ENCODE measurements at places on chromosomes 3 and 15. TPM values are rescaled to one million over a fixed set of nuclear protein-coding genes. Genes with fewer than 3 reads are reported as not detected.

DNA sequence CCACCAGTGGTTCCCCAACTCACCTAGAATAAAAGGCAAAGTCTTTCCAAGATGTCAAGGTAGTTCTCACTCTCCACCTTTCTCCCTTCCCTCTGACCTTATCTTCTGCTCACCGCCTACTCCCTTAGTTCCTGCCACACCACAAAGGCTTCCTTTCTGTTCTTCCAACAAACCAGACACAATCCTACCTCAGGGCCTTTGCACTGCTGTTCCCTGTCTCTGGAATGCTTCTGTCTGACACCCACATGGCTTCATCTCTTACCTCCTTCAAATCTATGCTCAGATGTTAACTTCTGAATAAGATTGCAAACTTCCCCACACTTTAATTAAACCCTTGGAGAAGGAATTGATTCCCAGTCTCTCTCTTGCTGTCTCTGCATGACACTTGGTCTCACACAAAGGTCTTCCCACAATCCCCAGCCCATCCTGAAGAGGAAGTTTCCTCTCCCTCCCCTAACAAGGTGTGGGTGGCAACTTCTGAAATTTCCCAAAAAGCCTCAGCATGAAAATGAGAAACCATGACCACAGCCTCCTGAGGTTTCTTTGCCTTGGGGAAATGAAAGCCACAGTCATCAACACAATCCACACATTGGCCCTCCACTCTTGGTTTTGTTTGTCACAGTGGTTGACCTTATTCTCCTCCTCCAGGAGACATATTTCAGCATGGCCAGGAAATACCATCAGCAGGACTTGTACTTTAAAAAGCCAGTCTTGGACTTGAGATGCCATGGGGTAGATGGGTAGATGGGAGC, 3.0 kb upstream of the RYK start:
- no peaks in the 10 kb centered on the region for H3K27me3 ChIP-seq
- H3K4me3 ChIP-seq, result no peak overlapping the region
- no peak overlapping the region for H3K27ac ChIP-seq
- H3K36me3 ChIP-seq, result no peaks in the 10 kb centered on the region
- no peak for DNase-seq

Gene ATG3
- total RNA-seq, result 57.0 TPM

- no peaks in the 10 kb centered on the region for H3K27me3 ChIP-seq
- H3K36me3 ChIP-seq, result peaks cover 20% of the 10 kb centered on the region
- DNase-seq, result no peak
- no peaks in the 10 kb centered on the region for H3K4me1 ChIP-seq
- no peak overlapping the region for H3K4me3 ChIP-seq
These were observed 119.3 kb downstream of the GLDN start for GRCh38 chr15:51460796-51461195.

Gene SLC38A3
- 1.6 TPM for total RNA-seq

GRCh38 chr3:143328451-143328850, 208.9 kb downstream of the CHST2 start:
- H3K27ac ChIP-seq, result no peak overlapping the region
- DNase-seq, result no peak
- H3K4me1 ChIP-seq, result peaks cover 12% of the 10 kb centered on the region
- no peak overlapping the region for H3K4me3 ChIP-seq
- H3K27me3 ChIP-seq, result no peaks in the 10 kb centered on the region

GRCh38 chr15:59583088-59583487, 28.5 kb upstream of the GCNT3 start:
- no peak overlapping the region for H3K27ac ChIP-seq
- no peak for DNase-seq
- no peaks in the 10 kb centered on the region for H3K27me3 ChIP-seq
- H3K4me1 ChIP-seq, result no peaks in the 10 kb centered on the region
- no peak overlapping the region for H3K4me3 ChIP-seq

GRCh38 chr3:127820826-127821313, 1.4 kb downstream of the MGLL start:
- H3K36me3 ChIP-seq, result no peaks in the 10 kb centered on the region
- peak overlapping the region; percentile 76 for H3K27ac ChIP-seq
- peaks cover 4% of the 10 kb centered on the region for H3K4me1 ChIP-seq
- DNase-seq, result peak; percentile 79
- H3K27me3 ChIP-seq, result no peaks in the 10 kb centered on the region

- no peaks in the 10 kb centered on the region for H3K4me1 ChIP-seq
- no peak overlapping the region for H3K4me3 ChIP-seq
These were observed 24.7 kb downstream of the SPATA12 start for GRCh38 chr3:57085211-57085610.

Gene TEX55
- total RNA-seq, result not detected

DNA sequence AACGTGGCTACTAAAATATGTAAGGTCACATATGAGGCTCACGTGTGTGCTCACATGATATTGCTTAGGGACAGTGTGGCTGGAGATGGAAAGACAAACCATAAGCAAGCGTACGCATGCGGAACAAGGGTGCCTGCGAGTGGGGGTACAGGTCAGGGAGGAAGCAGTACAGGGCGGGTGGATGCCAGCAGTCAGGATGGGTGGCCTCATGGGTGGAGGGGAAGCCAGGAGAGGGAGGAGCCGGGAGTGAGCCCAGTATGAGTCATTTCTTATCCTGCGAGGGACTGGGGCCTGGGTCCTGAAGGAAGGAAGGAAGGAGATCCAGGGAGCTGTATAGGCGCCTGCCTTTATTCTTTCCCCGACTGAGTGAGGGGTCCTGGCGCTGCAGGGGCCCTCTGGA, 42.0 kb upstream of the CGNL1 start:
- H3K27ac ChIP-seq, result no peak overlapping the region
- no peaks in the 10 kb centered on the region for H3K27me3 ChIP-seq
- DNase-seq, result no peak

DNA sequence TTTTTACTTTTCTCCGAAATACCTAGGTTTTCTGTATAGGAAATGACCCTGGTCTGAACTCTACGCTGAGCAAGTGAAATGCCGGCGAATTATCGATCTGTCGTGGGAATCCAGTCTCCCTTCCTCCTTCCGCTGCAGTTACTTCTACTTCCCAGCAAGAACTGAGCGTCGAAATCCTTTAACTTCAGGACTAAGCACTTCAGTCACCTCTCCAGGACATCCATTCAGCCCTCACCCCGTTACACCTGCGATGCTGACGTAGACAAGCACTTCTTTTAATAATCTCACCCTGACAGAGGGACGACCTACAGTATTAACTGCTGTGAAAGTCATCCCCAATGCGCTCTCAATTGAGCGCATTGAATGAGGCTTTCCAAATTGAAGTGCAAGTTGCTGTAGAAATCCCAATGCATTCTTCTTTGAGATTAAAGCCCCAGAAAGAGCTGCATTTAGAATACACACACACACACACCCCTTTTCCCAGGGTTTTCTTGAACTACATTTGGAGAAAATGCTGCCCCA, 1.3 kb downstream of the TOP2B start:
- peaks cover 3% of the 10 kb centered on the region for H3K4me1 ChIP-seq
- H3K4me3 ChIP-seq, result peak overlapping the region; percentile 95
- H3K27me3 ChIP-seq, result no peaks in the 10 kb centered on the region
- DNase-seq, result peak; percentile 31
- peak overlapping the region; percentile 97 for H3K27ac ChIP-seq

Gene TNNC1
- total RNA-seq, result 2.2 TPM

- H3K36me3 ChIP-seq, result no peaks in the 10 kb centered on the region
- DNase-seq, result no peak
- no peak overlapping the region for H3K27ac ChIP-seq
- no peak overlapping the region for H3K4me3 ChIP-seq
These were observed 626.1 kb downstream of the CADM2 start for GRCh38 chr3:85584779-85585356.

Gene CADM2
- total RNA-seq, result 0.25 TPM

GRCh38 chr3:31100519-31100918, 206.1 kb upstream of the GADL1 start:
- H3K27me3 ChIP-seq, result no peaks in the 10 kb centered on the region
- no peaks in the 10 kb centered on the region for H3K36me3 ChIP-seq
- H3K4me1 ChIP-seq, result no peaks in the 10 kb centered on the region
- no peak for DNase-seq
- H3K27ac ChIP-seq, result no peak overlapping the region
- no peak overlapping the region for H3K4me3 ChIP-seq

GRCh38 chr3:21913791-21914190, 162.8 kb upstream of the ZNF385D start:
- no peaks in the 10 kb centered on the region for H3K27me3 ChIP-seq
- H3K4me3 ChIP-seq, result no peak overlapping the region
- no peaks in the 10 kb centered on the region for H3K4me1 ChIP-seq

- H3K4me3 ChIP-seq, result no peak overlapping the region
- no peaks in the 10 kb centered on the region for H3K4me1 ChIP-seq
- H3K27me3 ChIP-seq, result no peaks in the 10 kb centered on the region
- no peaks in the 10 kb centered on the region for H3K36me3 ChIP-seq
- DNase-seq, result no peak
- H3K27ac ChIP-seq, result no peak overlapping the region
These were observed 15.9 kb upstream of the SKOR1 start for GRCh38 chr15:67809441-67809840.

GRCh38 chr3:13622356-13622755, 73.4 kb downstream of the FBLN2 start:
- no peaks in the 10 kb centered on the region for H3K36me3 ChIP-seq
- no peaks in the 10 kb centered on the region for H3K27me3 ChIP-seq
- no peaks in the 10 kb centered on the region for H3K4me1 ChIP-seq
- no peak overlapping the region for H3K4me3 ChIP-seq
- DNase-seq, result peak; percentile 53

- DNase-seq, result no peak
- H3K27ac ChIP-seq, result no peak overlapping the region
- no peak overlapping the region for H3K4me3 ChIP-seq
- H3K27me3 ChIP-seq, result no peaks in the 10 kb centered on the region
- no peaks in the 10 kb centered on the region for H3K36me3 ChIP-seq
- H3K4me1 ChIP-seq, result no peaks in the 10 kb centered on the region
These were observed 14.2 kb downstream of the KIF7 start for GRCh38 chr15:89641053-89641452.

Gene SH2D7
- total RNA-seq, result not detected

DNA sequence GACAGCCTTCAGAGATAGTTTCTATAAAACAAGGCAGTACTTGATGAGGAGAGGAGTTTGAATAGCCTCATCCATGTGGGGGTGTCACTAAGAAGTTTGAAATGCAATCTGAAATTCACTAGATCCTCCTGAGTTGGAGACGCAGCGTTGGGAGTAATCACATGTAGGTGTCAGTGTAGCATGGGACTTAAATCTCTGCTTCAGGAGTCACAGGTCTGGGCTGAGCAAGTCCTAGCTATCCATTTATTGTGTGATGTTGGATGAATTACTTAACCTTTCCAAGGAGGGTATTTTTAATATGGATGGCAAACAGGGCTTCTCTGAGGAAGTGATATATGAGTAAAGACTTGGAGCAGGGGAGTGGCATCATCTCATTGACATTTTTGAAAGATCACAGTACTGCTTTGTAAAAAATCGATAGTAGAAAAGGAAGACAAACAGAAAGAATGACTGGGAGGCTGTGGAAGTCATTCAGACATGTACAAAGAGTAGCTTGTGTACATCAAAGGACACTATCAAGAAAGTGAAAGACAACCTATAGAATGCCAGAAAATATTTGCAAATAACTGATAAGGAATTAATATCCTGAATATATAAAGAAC, 17.1 kb downstream of the CP start:
- H3K36me3 ChIP-seq, result no peaks in the 10 kb centered on the region
- no peak for DNase-seq
- no peak overlapping the region for H3K27ac ChIP-seq
- no peaks in the 10 kb centered on the region for H3K4me1 ChIP-seq
- no peak overlapping the region for H3K4me3 ChIP-seq

GRCh38 chr3:66181764-66182163, 39.0 kb upstream of the SLC25A26 start:
- H3K27ac ChIP-seq, result no peak overlapping the region
- no peaks in the 10 kb centered on the region for H3K4me1 ChIP-seq
- no peaks in the 10 kb centered on the region for H3K27me3 ChIP-seq
- H3K36me3 ChIP-seq, result no peaks in the 10 kb centered on the region
- DNase-seq, result no peak
- no peak overlapping the region for H3K4me3 ChIP-seq

Gene SLC28A1
- 12.8 TPM for total RNA-seq

- H3K4me1 ChIP-seq, result no peaks in the 10 kb centered on the region
- no peak overlapping the region for H3K4me3 ChIP-seq
- H3K36me3 ChIP-seq, result no peaks in the 10 kb centered on the region
- no peak for DNase-seq
- no peaks in the 10 kb centered on the region for H3K27me3 ChIP-seq
- H3K27ac ChIP-seq, result no peak overlapping the region
These were observed 10.9 kb upstream of the RTP1 start for GRCh38 chr3:187186375-187186774.

DNA sequence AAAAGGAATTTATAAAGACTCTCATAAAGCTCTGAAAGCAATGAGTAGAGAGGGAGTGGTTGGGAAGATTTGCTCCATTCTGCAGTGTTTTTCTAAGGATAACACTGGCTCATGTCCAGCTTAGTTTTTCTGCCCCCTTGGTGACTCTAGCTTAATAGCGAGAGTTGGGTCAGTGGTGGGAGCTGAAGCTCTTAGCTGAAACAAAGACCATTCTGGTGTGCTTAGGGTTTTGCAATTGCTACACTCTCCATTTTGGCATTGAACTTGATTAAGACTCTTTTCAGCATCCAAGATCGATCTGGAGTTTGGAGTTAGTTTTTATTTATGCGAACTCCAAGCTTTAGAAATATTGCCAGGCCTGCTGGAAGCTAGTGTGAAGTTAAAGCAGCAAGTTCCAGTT, 98.0 kb downstream of the ATG7 start:
- H3K4me3 ChIP-seq, result no peak overlapping the region
- no peaks in the 10 kb centered on the region for H3K27me3 ChIP-seq
- no peaks in the 10 kb centered on the region for H3K4me1 ChIP-seq
- no peak overlapping the region for H3K27ac ChIP-seq

GRCh38 chr3:102057781-102058421, 208.6 kb downstream of the NFKBIZ start:
- H3K36me3 ChIP-seq, result no peaks in the 10 kb centered on the region
- no peak overlapping the region for H3K4me3 ChIP-seq
- no peak overlapping the region for H3K27ac ChIP-seq
- H3K27me3 ChIP-seq, result no peaks in the 10 kb centered on the region
- DNase-seq, result no peak

GRCh38 chr15:74425630-74426029, 8.1 kb downstream of the SEMA7A start:
- no peaks in the 10 kb centered on the region for H3K36me3 ChIP-seq
- peaks cover 2% of the 10 kb centered on the region for H3K4me1 ChIP-seq
- no peaks in the 10 kb centered on the region for H3K27me3 ChIP-seq
- no peak overlapping the region for H3K4me3 ChIP-seq

GRCh38 chr3:182172534-182172933, 460.8 kb downstream of the SOX2 start:
- H3K27ac ChIP-seq, result no peak overlapping the region
- no peak for DNase-seq
- H3K4me1 ChIP-seq, result no peaks in the 10 kb centered on the region
- H3K4me3 ChIP-seq, result no peak overlapping the region
- H3K36me3 ChIP-seq, result no peaks in the 10 kb centered on the region
- no peaks in the 10 kb centered on the region for H3K27me3 ChIP-seq

- no peaks in the 10 kb centered on the region for H3K4me1 ChIP-seq
- no peak overlapping the region for H3K4me3 ChIP-seq
- H3K36me3 ChIP-seq, result no peaks in the 10 kb centered on the region
- no peak overlapping the region for H3K27ac ChIP-seq
These were observed 73.6 kb upstream of the CGNL1 start for GRCh38 chr15:57302640-57303257.

Gene FAM43A
- 11.4 TPM for total RNA-seq

GRCh38 chr15:79673416-79674123, 223.2 kb downstream of the MTHFS start:
- no peaks in the 10 kb centered on the region for H3K36me3 ChIP-seq
- H3K27me3 ChIP-seq, result no peaks in the 10 kb centered on the region
- no peak overlapping the region for H3K27ac ChIP-seq
- no peak overlapping the region for H3K4me3 ChIP-seq
- DNase-seq, result no peak

GRCh38 chr15:101162701-101163483, 89.0 kb downstream of the CHSY1 start:
- no peaks in the 10 kb centered on the region for H3K36me3 ChIP-seq
- no peak overlapping the region for H3K4me3 ChIP-seq
- H3K27ac ChIP-seq, result no peak overlapping the region
- H3K27me3 ChIP-seq, result no peaks in the 10 kb centered on the region
- H3K4me1 ChIP-seq, result no peaks in the 10 kb centered on the region
- no peak for DNase-seq
